A375 (cell line): ENCODE measurements at places on chromosomes 3 and 15. TPM values are rescaled to one million over a fixed set of nuclear protein-coding genes. Genes with fewer than 3 reads are reported as not detected.

Gene ISLR
- 0.08 TPM in 1 of 2 replicates, not detected in the other for total RNA-seq

Gene CD47
- total RNA-seq: 27.2 and 34.7 TPM in 2 replicates

Gene SOX14
- not detected in 2 replicates for total RNA-seq

Gene GOLGA6L10
- total RNA-seq: 1.6 and 1.7 TPM in 2 replicates

Gene GRAMD2A
- total RNA-seq: 0.21 TPM in 1 of 2 replicates, not detected in the other

Gene SYNPR
- total RNA-seq: not detected in 2 replicates

Gene RARB
- total RNA-seq: 0.80 and 0.94 TPM in 2 replicates

Gene IL20RB
- total RNA-seq: 3.2 TPM in 2 replicates

Gene TMCO5A
- total RNA-seq: not detected in 2 replicates

Gene BNC1
- 2.3 and 3.1 TPM in 2 replicates for total RNA-seq

Gene PRTG
- total RNA-seq: 17.3 and 27.5 TPM in 2 replicates

Gene CMTM7
- 106 and 147 TPM in 2 replicates for total RNA-seq

Gene FANCI
- total RNA-seq: 53.5 and 64.7 TPM in 2 replicates

Gene NOP10
- total RNA-seq: 103 and 165 TPM in 2 replicates

Gene XYLB
- 14.2 and 18.5 TPM in 2 replicates for total RNA-seq

Gene ANKRD63
- total RNA-seq: 0.34 and 0.37 TPM in 2 replicates

Gene CADM2
- total RNA-seq: 0.21 and 2.2 TPM in 2 replicates

Gene TUSC7
- total RNA-seq: not detected in 2 replicates

Gene TMEM212
- 0.13 TPM in 1 of 2 replicates, not detected in the other for total RNA-seq

Gene CAMKV
- not detected in 2 replicates for total RNA-seq

Gene GAP43
- total RNA-seq: 0.68 and 1.9 TPM in 2 replicates

Gene PTPRG
- 28.0 and 31.0 TPM in 2 replicates for total RNA-seq

Gene CLDN16
- total RNA-seq: not detected in 2 replicates

Gene TNNC1
- 1.1 and 1.5 TPM in 2 replicates for total RNA-seq

Gene FBXO40
- not detected in 2 replicates for total RNA-seq

Gene CCDC54
- total RNA-seq: not detected in 2 replicates

Gene NPAP1
- total RNA-seq: under 0.01 TPM in 1 of 2 replicates, not detected in the other

Gene SLC38A3
- 0.34 and 0.53 TPM in 2 replicates for total RNA-seq

Gene PGBD4
- 2.3 TPM in 2 replicates for total RNA-seq

Gene GOLGA8G
- 0.34 and 0.85 TPM in 2 replicates for total RNA-seq

Gene DNAJA4
- total RNA-seq: not detected in 2 replicates

Gene GP5
- total RNA-seq: not detected in 2 replicates

Gene TMOD3
- 35.2 and 44.1 TPM in 2 replicates for total RNA-seq

Gene RLBP1
- 3.7 and 5.3 TPM in 2 replicates for total RNA-seq

Gene INSYN1
- 2.1 and 2.6 TPM in 2 replicates for total RNA-seq

Gene DLL4
- total RNA-seq: 0.21 TPM in 1 of 2 replicates, not detected in the other

Gene CCNB2
- 58.1 and 61.1 TPM in 2 replicates for total RNA-seq

Gene NRG4
- not detected in 2 replicates for total RNA-seq

Gene NTRK3
- total RNA-seq: 0.05 TPM in 1 of 2 replicates, not detected in the other

Gene SCG5
- total RNA-seq: 13.6 and 13.9 TPM in 2 replicates

Gene SENP7
- total RNA-seq: 6.3 and 7.7 TPM in 2 replicates

Gene FHIT
- total RNA-seq: 0.11 and 0.23 TPM in 2 replicates

Gene MAP3K13
- 7.1 and 8.2 TPM in 2 replicates for total RNA-seq

Gene EFHB
- 0.23 and 1.2 TPM in 2 replicates for total RNA-seq

Gene ACKR4
- total RNA-seq: 0.13 TPM in 1 of 2 replicates, not detected in the other

Gene ZNF620
- 1.2 and 1.8 TPM in 2 replicates for total RNA-seq

Gene HRG
- not detected in 2 replicates for total RNA-seq

Gene TRH
- total RNA-seq: not detected in 2 replicates

Gene ALAS1
- total RNA-seq: 50.7 TPM in 2 replicates

Gene GORASP1
- total RNA-seq: 33.9 and 44.1 TPM in 2 replicates

Gene ZNF80
- total RNA-seq: not detected in 2 replicates

Gene MCTP2
- 4.4 and 5.8 TPM in 2 replicates for total RNA-seq

Gene ROBO2
- 1.4 and 2.7 TPM in 2 replicates for total RNA-seq

Gene TCAIM
- total RNA-seq: 18.2 and 18.9 TPM in 2 replicates

Gene GTF2E1
- 7.5 and 8.4 TPM in 2 replicates for total RNA-seq

Gene RHOA
- total RNA-seq: 227 and 242 TPM in 2 replicates

Gene LSAMP
- total RNA-seq: 2.4 and 3.0 TPM in 2 replicates

Gene JAGN1
- 36.3 and 37.3 TPM in 2 replicates for total RNA-seq
